A549 treated with CpdA at 1 μM for 4 hours (cell line): ENCODE measurements at places on chromosomes 6 and 20. TPM values are rescaled to one million over a fixed set of nuclear protein-coding genes. Genes with fewer than 3 reads are reported as not detected.

The CRISP2 gene
- not detected in 5 replicates for total RNA-seq

The OXT gene
- not detected in 5 replicates for total RNA-seq

The LRFN2 gene
- total RNA-seq = not detected in 5 replicates

The CALHM5 gene
- total RNA-seq = 0.05 to 0.08 TPM (median 0.06 TPM) in 5 replicates

The MOG gene
- total RNA-seq = not detected in 5 replicates

The NRM gene
- total RNA-seq = 22.2 to 29.6 TPM (median 27.7 TPM) in 5 replicates

The TREM2 gene
- total RNA-seq = not detected in 5 replicates

The CRIP3 gene
- 0.20 to 0.62 TPM (median 0.57 TPM) in 5 replicates for total RNA-seq

The HDGFL1 gene
- total RNA-seq = not detected in 5 replicates

The SLA2 gene
- total RNA-seq = 0.01 to 0.06 TPM in 2 of 5 replicates, not detected in the others

The ID4 gene
- 1.2 to 2.6 TPM (median 2.1 TPM) in 5 replicates for total RNA-seq

The MEP1A gene
- total RNA-seq = not detected in 5 replicates

The SOD2 gene
- 157 to 192 TPM (median 180 TPM) in 5 replicates for total RNA-seq

The NCOA3 gene
- total RNA-seq = 36.0 to 46.6 TPM (median 43.1 TPM) in 5 replicates

The HLA-DRB1 gene
- total RNA-seq = not detected in 5 replicates

The CFAP61 gene
- total RNA-seq = 0.40 to 0.99 TPM (median 0.45 TPM) in 4 of 5 replicates, not detected in the other

The TMEM200A gene
- total RNA-seq = 0.03 to 0.07 TPM (median 0.07 TPM) in 4 of 5 replicates, not detected in the other

The COL19A1 gene
- total RNA-seq = not detected in 5 replicates

The PREX1 gene
- 10.0 to 12.0 TPM (median 11.5 TPM) in 5 replicates for total RNA-seq

The HLA-DRA gene
- not detected in 5 replicates for total RNA-seq

The RIMS4 gene
- total RNA-seq = 1.0 to 1.7 TPM (median 1.6 TPM) in 5 replicates

The CRISP3 gene
- total RNA-seq = not detected in 5 replicates

The C20orf141 gene
- 0.22 to 0.55 TPM (median 0.35 TPM) in 4 of 5 replicates, not detected in the other for total RNA-seq

The PHACTR1 gene
- 0.08 TPM in 1 of 5 replicates, not detected in the others for total RNA-seq

The TMEM14B gene
- total RNA-seq = 137 to 161 TPM (median 145 TPM) in 5 replicates

The ENTPD6 gene
- 85.1 to 107 TPM (median 101 TPM) in 5 replicates for total RNA-seq

The FOXA2 gene
- 12.1 to 20.9 TPM (median 18.2 TPM) in 5 replicates for total RNA-seq

The MUC21 gene
- not detected in 5 replicates for total RNA-seq

The GSTA1 gene
- not detected in 5 replicates for total RNA-seq

The GPLD1 gene
- total RNA-seq = 0.66 to 1.2 TPM (median 1.1 TPM) in 5 replicates

The TRIM15 gene
- total RNA-seq = 0.29 TPM in 1 of 5 replicates, not detected in the others

The ZNF334 gene
- not detected in 5 replicates for total RNA-seq

The PRSS16 gene
- total RNA-seq = 3.1 to 4.7 TPM (median 4.0 TPM) in 5 replicates

The TMEM217 gene
- total RNA-seq = 0.38 to 1.2 TPM (median 0.99 TPM) in 5 replicates

The DNMT3B gene
- total RNA-seq = 3.9 to 5.2 TPM (median 4.6 TPM) in 5 replicates

The SAMD10 gene
- total RNA-seq = not detected in 5 replicates

The SLC22A7 gene
- total RNA-seq = not detected in 5 replicates

The BEND6 gene
- 0.84 to 1.4 TPM (median 1.2 TPM) in 5 replicates for total RNA-seq

The POPDC3 gene
- total RNA-seq = 27.3 to 30.5 TPM (median 30.1 TPM) in 5 replicates

The BPIFB4 gene
- not detected in 5 replicates for total RNA-seq

The HRH3 gene
- total RNA-seq = not detected in 5 replicates

The SRSF3 gene
- total RNA-seq = 482 to 699 TPM (median 516 TPM) in 5 replicates

The WFDC10B gene
- total RNA-seq = not detected in 5 replicates

The SEL1L2 gene
- total RNA-seq = not detected in 5 replicates

The MYLK2 gene
- 0.61 to 0.87 TPM (median 0.66 TPM) in 5 replicates for total RNA-seq

The L3MBTL1 gene
- 0.85 to 1.6 TPM (median 1.3 TPM) in 5 replicates for total RNA-seq

The KIF6 gene
- 0.17 to 0.48 TPM (median 0.22 TPM) in 5 replicates for total RNA-seq

The LHFPL5 gene
- total RNA-seq = 0.13 to 0.22 TPM (median 0.16 TPM) in 3 of 5 replicates, not detected in the others

The ARFGEF3 gene
- 0.51 to 0.64 TPM (median 0.59 TPM) in 5 replicates for total RNA-seq

The SYCP2 gene
- total RNA-seq = 0.24 to 1.1 TPM (median 0.54 TPM) in 5 replicates

The REM1 gene
- total RNA-seq = 0.09 to 0.13 TPM (median 0.10 TPM) in 3 of 5 replicates, not detected in the others
